NCI-H1694 treated with DMSO at 0.1 percent for 48 hours (cell line): ENCODE measurements at places on chromosomes 2 and 18.
A peak's percentile ranks its signal among the peaks of the same experiment; 100 is the strongest.

DNA sequence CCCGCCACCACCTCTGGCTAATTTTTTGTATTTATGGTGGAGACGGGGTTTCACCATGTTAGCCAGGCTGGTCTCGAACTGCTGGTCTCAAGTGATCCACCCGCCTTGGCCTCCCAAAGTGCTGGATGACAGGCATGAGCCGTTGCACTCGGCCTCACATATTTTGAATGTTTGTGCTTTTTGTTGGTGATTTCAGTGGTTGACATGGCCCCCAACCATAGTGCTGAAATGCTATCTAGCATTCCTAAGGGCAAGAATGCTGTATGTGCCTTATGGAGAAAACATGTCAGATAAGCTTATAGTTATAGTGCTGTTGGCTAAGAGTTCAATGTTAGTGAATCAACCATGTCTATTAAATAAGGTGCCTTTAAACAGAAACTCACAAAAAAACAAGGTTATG lies 8.9 kb downstream of the ZAP70 start:
- no peak for DNase-seq

GRCh38 chr2:100660851-100661584 lies 98.2 kb downstream of the PDCL3 start:
- DNase-seq = no peak

GRCh38 chr2:70111752-70112591 lies 24.7 kb downstream of the PCBP1 start:
- peak; percentile 10 for DNase-seq

DNA sequence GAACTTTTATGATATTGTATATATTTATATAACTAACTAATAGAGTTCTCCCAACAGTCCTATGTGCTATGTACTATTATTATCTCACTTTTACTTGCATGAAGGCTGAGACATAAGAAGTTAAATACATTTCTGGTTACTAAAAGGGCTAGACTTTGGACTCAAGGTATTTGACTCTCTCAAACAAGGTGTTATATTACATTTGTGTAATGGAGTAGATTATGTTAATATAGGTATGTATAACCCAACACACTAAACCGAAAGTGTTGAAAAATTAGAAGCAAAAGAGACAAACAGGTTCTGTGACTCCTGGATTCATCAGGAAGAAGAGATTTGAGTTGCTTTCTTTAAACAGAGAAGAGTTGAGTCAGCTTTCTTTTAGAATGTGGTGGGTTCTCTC lies 733.6 kb upstream of the ZEB2 start:
- no peak for DNase-seq

- DNase-seq = no peak
Measured at GRCh38 chr2:163834841-163835240, 99.0 kb upstream of the FIGN start.

GRCh38 chr2:138607746-138608145 lies 106.2 kb downstream of the SPOPL start:
- no peak for DNase-seq
